ENCODE measurements at places on chromosomes 11 and 22. TPM values are rescaled to one million over a fixed set of nuclear protein-coding genes. Genes with fewer than 3 reads are reported as not detected.

GRCh38 chr11:101584129-101584515, 315 bp upstream of the TRPC6 start:
- H3K27ac ChIP-seq = no peak overlapping the region
- DNase-seq = no peak
- no peaks in the 10 kb centered on the region for H3K4me1 ChIP-seq
- H3K27me3 ChIP-seq = peaks cover 27% of the 10 kb centered on the region

DNA sequence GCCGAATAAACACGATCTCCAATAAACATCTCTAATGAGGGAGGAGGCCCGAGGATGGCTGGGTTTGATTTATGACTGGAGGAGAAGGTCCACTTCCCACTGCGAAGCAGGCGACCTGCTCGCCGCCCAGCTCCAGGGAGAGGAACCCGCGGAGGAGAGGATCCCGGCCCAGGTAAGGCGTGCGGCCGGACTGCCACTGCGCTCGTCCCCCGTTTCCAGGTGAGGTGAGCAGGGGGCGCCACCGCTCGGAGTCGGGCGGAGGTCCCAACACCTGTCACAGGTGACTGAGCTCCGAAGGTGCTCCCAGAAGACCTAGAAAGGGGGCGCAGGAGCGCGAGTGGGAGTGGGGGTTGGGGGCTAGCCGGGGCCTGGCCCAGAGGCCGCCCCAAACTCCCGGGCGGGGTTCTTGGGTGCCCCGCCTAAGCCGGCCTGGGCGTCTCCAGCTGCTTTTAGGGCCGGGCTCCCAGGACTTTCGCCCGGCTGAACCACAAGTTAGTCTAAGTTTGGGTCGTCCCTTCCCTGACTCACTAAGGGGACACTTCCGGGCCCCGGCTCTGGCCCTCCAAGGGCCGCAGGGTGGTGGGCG, 5.4 kb upstream of the PAX6 start:
- H3K36me3 ChIP-seq = no peaks in the 10 kb centered on the region
- peak overlapping the region; percentile 51 for H3K27ac ChIP-seq
- peaks cover 36% of the 10 kb centered on the region for H3K4me1 ChIP-seq
- DNase-seq = no peak
- H3K4me3 ChIP-seq = peak overlapping the region; percentile 43

GRCh38 chr11:115921986-115922385, 417.8 kb upstream of the CADM1 start:
- peaks cover 24% of the 10 kb centered on the region for H3K27me3 ChIP-seq
- DNase-seq = no peak
- no peaks in the 10 kb centered on the region for H3K36me3 ChIP-seq
- no peak overlapping the region for H3K27ac ChIP-seq
- H3K4me3 ChIP-seq = no peak overlapping the region

GRCh38 chr11:1770061-1770460, 6.3 kb upstream of the CTSD start:
- H3K4me1 ChIP-seq = peaks cover 20% of the 10 kb centered on the region
- no peaks in the 10 kb centered on the region for H3K36me3 ChIP-seq
- H3K4me3 ChIP-seq = no peak overlapping the region
- no peaks in the 10 kb centered on the region for H3K27me3 ChIP-seq
- H3K27ac ChIP-seq = no peak overlapping the region
- no peak for DNase-seq

- H3K27me3 ChIP-seq = peaks cover 42% of the 10 kb centered on the region
- H3K4me3 ChIP-seq = no peak overlapping the region
- H3K4me1 ChIP-seq = no peaks in the 10 kb centered on the region
- H3K36me3 ChIP-seq = no peaks in the 10 kb centered on the region
Observed at GRCh38 chr22:36658900-36659299, 44.7 kb downstream of the CACNG2 start.

DNA sequence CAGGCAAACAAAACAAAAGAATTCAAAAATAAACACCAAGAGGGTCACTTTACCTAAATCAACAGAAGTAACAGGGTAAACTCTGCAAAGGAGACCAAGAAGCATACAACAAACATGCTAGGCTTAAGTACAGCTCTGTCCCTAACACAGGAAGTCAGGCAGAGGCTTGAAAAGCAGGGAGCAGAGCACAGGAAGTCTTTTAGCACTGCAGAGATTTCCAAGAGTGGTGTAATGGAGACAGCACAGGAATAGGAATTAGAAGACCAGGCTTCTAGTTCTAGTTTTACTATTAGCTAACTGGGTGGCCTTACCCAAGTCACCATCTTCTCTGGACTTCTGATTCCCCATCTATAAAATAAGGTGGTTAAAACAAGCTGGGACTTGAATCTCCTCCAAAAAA, 1.9 kb downstream of the RBFOX2 start:
- H3K36me3 ChIP-seq = no peaks in the 10 kb centered on the region
- H3K4me1 ChIP-seq = peaks cover 34% of the 10 kb centered on the region
- no peak overlapping the region for H3K27ac ChIP-seq
- H3K27me3 ChIP-seq = no peaks in the 10 kb centered on the region
- H3K4me3 ChIP-seq = peak overlapping the region; percentile 72
- DNase-seq = no peak

- H3K4me1 ChIP-seq = no peaks in the 10 kb centered on the region
- DNase-seq = no peak
- no peaks in the 10 kb centered on the region for H3K36me3 ChIP-seq
- H3K27me3 ChIP-seq = no peaks in the 10 kb centered on the region
Observed at GRCh38 chr11:127332896-127333295, 332.3 kb upstream of the KIRREL3 start.

DNA sequence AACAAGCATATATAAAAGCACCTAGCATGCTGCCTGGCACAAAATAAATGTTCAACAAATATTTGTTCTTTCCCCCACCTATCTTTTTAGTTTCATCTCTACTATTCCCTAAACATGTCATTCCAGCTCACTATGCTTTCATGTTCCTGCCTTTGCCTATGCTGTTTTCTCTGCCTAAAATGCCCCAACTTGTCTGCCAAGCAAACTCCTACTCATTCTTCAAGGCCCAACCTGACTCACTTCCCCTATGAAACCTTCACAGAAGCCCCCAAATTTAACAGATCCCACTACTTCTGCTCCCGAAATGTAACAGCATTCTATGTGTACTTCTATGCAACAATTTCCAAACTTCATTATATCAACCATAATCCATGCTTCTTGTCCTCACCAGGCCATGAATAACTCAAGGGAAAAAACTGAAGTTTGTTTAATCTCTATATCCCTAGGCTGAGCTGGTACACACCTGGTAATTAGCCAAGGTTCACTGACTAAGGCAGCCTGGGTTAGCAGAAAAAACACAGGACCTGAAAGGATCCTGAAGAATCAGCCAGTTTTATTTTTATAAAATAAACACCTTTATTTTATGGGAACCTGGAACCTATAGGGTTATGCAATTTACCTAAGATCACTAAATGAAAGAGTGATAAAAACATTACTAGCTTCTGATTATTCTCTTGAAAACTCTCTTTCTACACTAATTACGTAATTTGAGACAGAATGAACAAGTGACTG, 72.2 kb downstream of the PAK1 start:
- DNase-seq = no peak
- H3K4me3 ChIP-seq = no peak overlapping the region
- no peaks in the 10 kb centered on the region for H3K27me3 ChIP-seq
- H3K4me1 ChIP-seq = peaks cover 16% of the 10 kb centered on the region
- H3K27ac ChIP-seq = no peak overlapping the region

GRCh38 chr11:73551677-73552076, 46.2 kb downstream of the FAM168A start:
- no peak overlapping the region for H3K4me3 ChIP-seq
- no peak for DNase-seq
- no peak overlapping the region for H3K27ac ChIP-seq
- peaks cover 20% of the 10 kb centered on the region for H3K4me1 ChIP-seq

DNA sequence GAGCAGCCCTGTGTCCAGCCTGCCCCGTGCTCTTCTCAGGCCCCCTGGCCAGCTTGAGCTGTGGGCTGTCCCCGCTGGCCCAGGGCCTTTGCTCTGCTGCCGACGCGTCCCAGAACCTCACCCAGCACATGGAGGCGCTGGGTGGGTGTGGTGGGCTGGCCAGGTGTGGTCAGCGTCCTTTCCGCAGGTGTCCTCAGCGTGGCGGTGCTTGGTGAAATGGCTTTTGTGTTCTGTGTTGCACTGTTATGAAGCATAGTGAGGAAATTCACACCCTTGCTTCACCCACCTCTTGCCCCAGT, 37.4 kb downstream of the GRAMD4 start:
- H3K27ac ChIP-seq = peak overlapping the region; percentile 61
- no peaks in the 10 kb centered on the region for H3K27me3 ChIP-seq

GRCh38 chr11:81394311-81394710, 1339.4 kb downstream of the FAM181B start:
- no peaks in the 10 kb centered on the region for H3K36me3 ChIP-seq
- H3K4me1 ChIP-seq = no peaks in the 10 kb centered on the region
- no peak for DNase-seq
- no peak overlapping the region for H3K4me3 ChIP-seq
- no peaks in the 10 kb centered on the region for H3K27me3 ChIP-seq
- H3K27ac ChIP-seq = no peak overlapping the region

The TRIM49 gene
- not detected for total RNA-seq

The MOV10L1 gene
- 0.11 TPM for total RNA-seq

The DDI1 gene
- not detected for total RNA-seq

The DCHS1 gene
- 0.91 TPM for total RNA-seq

The GPR137 gene
- total RNA-seq = 23.6 TPM

The SLC25A17 gene
- total RNA-seq = 23.3 TPM

The NPTXR gene
- total RNA-seq = 1.3 TPM

The SAA2 gene
- total RNA-seq = not detected

The MYBPC3 gene
- not detected for total RNA-seq

The IL18 gene
- not detected for total RNA-seq

The OR51A2 gene
- not detected for total RNA-seq

The ALG8 gene
- total RNA-seq = 59.4 TPM

The HORMAD2 gene
- not detected for total RNA-seq
